Heart left ventricle (tissue), 16 donors: ENCODE measurements at places on chromosomes 12 and 14. TPM values are rescaled to one million over a fixed set of nuclear protein-coding genes. Genes with fewer than 3 reads are reported as not detected.

GRCh38 chr12:6698352-6699046, 2.1 kb downstream of the PIANP start:
- DNase-seq = no peak

NOS1 gene
- total RNA-seq = 0.17 TPM

DNA sequence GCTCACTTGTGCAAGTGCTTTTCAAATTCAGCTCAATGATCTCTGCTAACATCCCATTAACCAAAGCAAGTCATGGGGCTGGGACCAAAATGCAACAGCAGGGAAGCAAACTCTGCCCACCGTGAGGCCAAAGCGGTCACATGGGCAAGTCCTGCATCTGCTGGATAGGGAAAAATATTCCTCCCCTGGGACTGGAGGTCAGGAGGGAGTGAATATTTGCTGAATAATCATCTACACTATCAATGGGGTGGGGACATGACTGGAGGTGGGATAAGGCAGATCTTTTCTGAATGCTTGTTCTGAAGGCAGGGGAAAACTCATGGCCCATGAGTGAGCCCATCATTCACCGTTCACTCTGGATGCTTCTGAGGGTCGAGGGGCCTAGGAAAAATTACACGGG, 45.1 kb upstream of the VRK1 start:
- no peak for DNase-seq

GRCh38 chr12:28099871-28100270, 90.4 kb upstream of the CCDC91 start:
- DNase-seq = no peak

- no peak for DNase-seq
Measured at GRCh38 chr12:128091101-128091720, 175.8 kb upstream of the TMEM132C start.

DNA sequence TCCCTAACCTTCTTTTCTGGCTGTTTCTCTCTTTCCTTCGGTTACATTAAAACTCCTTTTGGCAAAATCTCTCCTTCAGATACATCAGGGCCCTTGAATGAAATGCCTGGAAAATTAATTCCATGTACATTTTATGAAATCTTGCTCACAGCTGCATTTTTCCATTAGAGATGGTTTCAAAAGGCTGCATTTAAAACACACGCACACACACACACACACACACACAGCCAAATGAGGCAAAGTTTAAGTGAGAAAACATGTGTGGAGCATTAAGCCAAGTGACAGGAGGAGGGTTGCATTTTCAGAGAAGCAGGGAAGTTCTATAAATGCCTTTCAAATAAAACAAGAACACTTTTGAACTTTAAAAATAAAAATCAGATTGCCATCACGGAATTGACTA, 216.4 kb downstream of the LRIG3 start:
- DNase-seq = no peak

DNA sequence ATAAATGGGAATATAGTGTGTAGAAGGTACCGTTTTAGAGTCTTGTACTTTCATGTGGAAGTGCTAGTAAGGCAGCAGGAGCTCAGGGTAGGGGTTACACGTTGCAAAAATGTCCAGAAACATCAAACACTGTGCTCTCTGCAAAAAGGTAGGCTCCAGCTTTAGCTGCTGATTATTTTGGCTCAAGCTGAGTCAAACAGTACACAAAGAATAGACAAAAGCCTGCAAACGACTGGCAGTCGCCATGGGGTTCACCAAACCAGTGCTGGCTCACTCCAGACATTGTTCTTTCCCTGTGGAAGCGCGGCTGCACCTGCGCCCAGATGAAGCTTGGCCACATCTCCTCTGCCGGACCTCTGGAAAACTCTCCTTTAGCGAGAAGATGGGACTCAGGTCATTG, 45.3 kb upstream of the NAA30 start:
- DNase-seq = no peak

GRCh38 chr14:66135831-66136230, 350.3 kb upstream of the CCDC196 start:
- DNase-seq = no peak

- no peak for DNase-seq
Measured at GRCh38 chr14:72503271-72503670, 390.6 kb downstream of the DPF3 start.

DNA sequence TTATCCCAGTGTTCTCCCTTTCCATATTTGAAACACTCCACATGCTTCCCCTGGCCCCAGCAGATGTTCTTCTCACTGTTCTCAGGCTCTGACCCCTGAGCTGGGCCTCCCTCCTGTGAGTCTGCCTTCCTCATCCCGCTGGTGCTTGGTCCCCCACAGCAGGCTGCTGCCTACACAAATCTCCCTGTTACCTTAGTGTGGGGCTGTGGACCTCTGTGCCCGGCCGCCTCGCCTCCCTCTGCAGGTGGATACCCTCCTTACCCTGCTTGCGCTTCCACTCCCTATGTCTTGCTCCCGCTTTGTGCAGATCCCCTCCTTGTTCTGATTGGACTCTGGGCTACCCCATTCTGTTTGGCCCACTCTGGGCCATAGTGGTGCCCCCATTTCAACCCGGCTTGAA, 6.9 kb downstream of the DERA start:
- no peak for DNase-seq

DNA sequence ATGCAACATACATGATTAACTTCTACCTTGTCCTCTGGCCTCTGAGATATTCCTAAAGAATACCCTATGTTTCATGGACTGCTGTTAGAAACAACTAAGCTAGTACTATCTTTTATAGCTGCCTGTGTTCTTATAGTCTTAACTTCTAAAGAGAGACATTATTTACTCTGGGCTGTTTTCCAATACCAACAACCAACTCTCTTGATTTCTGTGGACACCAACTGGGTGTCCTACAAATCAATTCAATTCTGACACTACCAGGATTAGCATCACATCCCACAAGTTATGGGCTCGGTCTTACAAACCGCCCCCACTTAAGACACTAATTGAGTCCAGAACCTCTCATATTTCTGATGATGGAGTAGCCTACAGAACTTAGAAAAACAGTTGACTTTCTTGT, 8.3 kb downstream of the XPOT start:
- no peak for DNase-seq

KRT71 gene
- not detected for total RNA-seq

DNA sequence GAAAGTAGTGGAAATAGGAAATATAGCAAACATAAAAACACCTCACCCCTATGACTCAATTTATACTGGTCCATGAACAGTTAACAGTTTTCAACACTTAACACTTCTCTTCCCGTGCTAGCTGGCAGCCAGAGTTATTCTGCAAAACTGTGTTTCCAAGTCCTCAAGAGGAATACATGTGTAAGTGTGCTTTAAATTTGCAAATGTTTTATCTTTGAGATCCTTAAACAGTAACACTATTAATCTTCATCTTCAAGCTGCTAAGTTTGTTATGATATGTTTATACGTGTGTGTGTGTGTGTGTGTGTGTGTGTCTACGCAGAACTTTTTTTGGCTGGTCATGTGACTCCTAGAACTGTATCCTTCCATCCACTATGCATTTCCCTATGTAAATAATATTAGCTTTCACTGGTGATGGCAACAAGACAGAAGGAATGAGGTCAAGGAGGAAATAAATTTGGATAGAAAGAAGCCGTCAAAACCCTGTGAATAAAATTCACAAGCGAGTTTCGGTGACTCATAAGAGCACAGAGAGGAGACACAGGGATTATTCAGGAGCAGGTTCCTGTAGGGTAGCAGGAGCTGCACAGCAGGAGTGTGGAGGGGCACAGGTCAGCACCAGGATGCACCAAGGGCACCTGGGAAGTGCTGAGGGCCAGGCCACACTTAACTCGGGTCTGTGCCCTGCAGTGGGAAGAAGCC, 105.9 kb upstream of the ETV6 start:
- DNase-seq = no peak

DNA sequence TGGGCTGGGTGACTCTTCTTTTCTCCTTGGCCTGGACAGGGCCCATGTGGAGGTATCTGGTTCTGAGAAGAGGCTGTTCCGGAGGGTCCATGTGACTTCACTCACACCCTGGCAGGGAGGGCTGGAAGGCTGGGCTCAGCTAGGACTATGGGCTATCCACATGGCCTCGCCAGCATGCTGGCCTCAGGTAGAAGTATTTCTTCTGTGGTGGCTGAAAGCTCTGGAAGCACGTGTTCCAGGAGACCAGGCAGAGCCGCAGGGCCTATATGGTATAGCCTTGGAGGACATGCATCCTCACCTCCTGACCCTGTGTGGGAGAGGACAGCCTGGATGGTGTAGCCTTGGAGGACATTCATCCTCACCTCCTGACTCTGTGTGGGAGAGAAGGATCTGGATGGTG, 38.2 kb upstream of the FZD10 start:
- DNase-seq = no peak

DNA sequence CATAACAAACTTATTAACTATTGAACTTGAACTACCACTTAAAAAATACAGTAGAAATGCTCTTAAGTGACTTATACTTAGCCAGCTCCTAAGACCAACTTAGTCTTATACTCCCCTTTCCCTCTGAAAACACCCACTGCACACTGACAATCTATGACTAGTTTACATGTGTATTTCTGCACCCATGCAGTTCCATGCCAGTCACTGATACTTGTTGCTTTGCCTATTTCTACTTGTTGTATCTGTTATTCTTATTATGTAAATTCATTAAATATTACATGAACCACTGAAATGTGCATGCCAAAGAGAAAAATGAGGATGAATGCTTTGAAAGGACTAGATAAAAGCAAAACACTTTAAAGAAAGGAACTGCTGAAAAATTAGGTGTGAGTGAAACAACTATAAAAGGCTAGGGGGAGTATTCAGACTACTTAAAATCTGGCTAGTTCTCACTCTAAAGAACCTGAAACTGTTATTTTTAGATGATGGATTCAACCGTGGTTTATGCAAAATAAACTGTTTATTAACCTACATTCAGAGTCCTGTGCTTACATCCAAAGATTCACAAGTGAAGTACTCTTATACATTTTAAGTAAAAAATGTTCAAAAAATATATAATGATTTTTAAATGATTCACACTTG, 74.7 kb downstream of the RPS6KA5 start:
- DNase-seq = no peak

MAPK1IP1L gene
- total RNA-seq = 58.9 TPM

MEG3 gene
- total RNA-seq = 9.9 TPM
